Osteoblast (primary cell): ENCODE measurements at places on chromosomes 5 and 9. TPM values are rescaled to one million over a fixed set of nuclear protein-coding genes. Genes with fewer than 3 reads are reported as not detected.

Gene CAMSAP1
- total RNA-seq = 22.1 and 26.1 TPM in 2 replicates

Gene FKTN
- 21.0 and 21.5 TPM in 2 replicates for total RNA-seq

Gene TAF1L
- total RNA-seq = not detected in 2 replicates

Gene LRRC19
- total RNA-seq = under 0.01 TPM in 2 replicates

Gene SLCO6A1
- total RNA-seq = not detected in 2 replicates
